ENCODE measurements at places on chromosomes 16 and 17.

DNA sequence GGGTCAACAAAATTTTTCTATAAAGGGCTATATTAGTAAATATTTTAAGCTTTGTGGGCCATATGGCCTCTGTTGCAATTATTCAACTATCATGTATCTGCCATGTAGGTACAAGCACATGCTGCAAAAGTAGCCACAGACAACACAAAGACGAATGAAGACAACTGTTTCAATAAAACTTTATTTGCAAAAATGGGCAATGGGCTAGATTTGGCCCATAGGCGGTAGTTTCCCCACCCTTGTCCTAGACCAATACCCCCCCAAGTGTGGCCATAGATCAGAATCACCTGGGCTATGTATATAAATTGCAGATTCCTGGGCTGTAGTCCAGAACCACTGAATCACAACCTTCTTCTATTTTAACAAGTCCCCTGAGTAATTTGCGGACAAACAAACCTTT is 331.0 kb upstream of the PSMD7 start:
- DNase-seq: no peak

DNA sequence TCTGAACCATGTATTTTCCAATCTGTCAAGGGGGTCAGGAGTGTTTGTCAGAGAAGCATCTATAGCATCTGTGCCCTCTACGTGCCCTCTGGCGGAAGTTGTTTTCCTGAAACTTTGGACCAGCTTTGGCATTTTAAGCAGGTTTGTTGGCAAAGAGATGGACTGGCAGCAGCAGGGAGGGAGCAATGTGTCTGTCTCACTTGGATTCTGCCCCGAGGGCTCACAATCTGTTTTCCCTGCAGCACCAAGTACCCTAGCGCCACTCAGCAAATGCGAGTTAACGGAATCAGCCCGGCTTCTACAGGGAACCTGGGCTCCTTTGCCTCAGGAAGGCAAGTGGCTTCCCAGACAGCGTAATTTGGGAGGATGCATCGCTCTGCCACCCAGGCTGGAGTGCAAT is 17.4 kb downstream of the DUSP14 start:
- DNase-seq: no peak

GRCh38 chr17:47301161-47301560 is 22.6 kb upstream of the EFCAB13 start:
- DNase-seq: no peak

DNA sequence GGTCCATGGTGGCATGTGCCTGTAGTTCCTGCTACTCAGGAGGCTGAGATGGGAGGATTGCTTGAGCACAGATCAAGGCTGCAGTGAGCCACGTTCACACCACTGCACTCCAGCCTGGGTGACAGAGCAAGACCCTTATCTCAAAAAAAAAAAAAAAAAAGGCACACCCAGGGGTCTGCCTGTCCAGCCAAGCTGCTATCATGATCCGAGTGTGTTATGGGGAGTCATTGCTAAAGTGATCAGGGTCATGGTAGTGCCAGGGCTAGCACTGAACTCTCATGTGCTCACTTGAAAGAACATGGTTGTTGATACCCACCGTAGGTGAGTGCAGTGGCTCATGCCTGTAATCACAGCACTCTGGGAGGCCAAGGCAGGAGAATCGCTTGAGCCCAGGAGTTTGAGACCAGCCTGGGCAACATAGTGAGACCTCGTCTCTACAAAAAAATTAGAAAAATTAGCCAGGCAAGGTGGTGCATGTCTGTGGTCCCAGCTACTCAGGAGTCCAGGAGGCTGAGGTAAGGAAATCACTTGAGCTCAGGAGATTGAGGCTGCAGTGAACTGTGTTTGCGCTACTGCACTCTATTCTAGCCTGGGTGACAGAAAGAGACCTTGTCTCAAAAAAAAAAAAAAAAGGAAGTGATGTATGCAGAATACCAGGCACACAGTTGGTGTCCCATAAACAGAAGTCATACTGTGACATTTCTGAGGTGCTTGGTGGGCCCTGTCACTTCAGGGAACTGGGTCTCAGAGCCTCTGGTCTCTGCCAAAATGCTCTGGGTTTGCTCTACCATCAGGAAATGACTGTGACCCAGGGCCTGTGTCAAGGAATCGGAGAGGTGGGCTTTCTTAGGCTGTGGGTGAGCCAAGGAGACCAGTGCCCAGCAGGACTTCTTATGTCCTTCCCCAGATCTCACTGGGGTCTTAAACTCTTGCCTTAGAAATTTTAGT is 2.2 kb downstream of the PRM1 start:
- no peak for DNase-seq
